ENCODE measurements at places on chromosomes 7 and 10.
A peak's percentile ranks its signal among the peaks of the same experiment; 100 is the strongest.

DNA sequence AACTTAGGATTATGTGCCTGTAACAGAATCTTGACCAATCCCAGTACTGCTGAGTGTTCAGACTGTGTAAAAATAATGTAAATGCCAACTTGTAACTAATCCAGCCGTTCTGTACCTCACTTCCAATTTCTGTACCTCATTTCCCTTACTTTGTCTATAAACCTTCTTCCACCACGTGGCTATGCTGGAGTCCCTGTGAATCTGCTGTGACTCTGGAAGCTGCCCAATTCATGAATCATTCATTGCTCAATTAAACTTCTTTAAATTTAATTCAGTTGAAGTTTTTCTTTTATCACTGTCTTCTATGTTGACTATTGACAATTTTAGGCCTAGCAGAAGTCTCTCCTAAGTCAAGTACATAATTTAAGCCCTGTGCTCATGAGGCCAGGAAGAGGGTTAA lies 215.3 kb upstream of the RHOBTB1 start:
- DNase-seq, result no peak

GRCh38 chr7:97016381-97017191 lies 8.0 kb downstream of the DLX5 start:
- DNase-seq, result peak; percentile 79

DNA sequence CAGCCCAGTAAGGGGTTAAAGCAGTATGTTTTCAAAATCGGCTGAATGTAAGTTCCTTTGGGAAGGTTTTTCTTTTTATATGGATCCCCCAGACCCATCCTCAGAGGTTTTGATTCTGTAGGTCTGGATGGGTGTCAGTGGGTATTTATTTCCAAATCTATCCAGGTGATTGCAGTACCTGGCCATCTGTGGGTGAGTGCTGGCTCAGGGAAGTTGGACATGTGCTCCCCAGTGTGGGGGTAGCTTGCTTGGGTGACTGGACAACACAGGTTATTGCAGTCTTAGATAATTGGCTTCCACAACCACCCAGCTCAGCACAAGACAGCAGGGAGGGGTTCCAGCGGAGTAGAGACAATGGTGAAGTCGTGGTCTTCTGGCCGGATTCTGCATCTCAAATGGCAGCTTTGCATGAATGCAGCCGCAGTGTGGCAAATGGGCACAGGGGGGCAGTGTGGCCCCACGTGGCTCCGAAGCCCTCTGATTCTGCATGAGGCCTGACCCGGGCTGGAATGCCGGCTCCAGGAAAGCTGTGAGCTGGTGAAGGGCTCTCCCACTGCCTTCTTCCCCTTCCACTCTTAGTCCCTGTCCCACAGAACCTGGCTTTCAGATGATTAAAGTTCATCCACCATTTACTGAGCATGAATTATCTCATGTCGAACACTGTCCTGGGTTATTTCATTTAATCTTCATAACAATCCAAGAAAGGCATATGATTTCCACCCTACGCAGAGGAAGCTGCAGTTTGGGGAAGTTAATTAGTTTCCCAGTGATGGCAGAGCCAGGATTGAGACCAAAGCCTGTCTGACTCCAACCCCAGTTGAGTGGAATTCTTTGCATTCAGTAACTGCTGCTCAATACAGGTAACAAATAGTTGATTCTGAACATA lies 64.5 kb upstream of the SYPL1 start:
- DNase-seq, result peak; percentile 87

GRCh38 chr10:58637352-58637751 lies 124.7 kb downstream of the BICC1 start:
- peak; percentile 6 for DNase-seq

- no peak for DNase-seq
These were observed 1.2 kb upstream of the LSM8 start for GRCh38 chr7:118182593-118183427.

- DNase-seq, result no peak
These were observed 173.2 kb downstream of the WNT2 start for GRCh38 chr7:117149692-117150091.

GRCh38 chr10:110876000-110876399 lies 4.3 kb downstream of the PDCD4 start:
- DNase-seq, result no peak
